Tibial nerve (tissue), 4 donors: ENCODE measurements at places on chromosomes 2 and 18. TPM values are rescaled to one million over a fixed set of nuclear protein-coding genes. Genes with fewer than 3 reads are reported as not detected.

GRCh38 chr2:40783704-40784103 lies 331.8 kb upstream of the SLC8A1 start:
- DNase-seq: no peak

DNA sequence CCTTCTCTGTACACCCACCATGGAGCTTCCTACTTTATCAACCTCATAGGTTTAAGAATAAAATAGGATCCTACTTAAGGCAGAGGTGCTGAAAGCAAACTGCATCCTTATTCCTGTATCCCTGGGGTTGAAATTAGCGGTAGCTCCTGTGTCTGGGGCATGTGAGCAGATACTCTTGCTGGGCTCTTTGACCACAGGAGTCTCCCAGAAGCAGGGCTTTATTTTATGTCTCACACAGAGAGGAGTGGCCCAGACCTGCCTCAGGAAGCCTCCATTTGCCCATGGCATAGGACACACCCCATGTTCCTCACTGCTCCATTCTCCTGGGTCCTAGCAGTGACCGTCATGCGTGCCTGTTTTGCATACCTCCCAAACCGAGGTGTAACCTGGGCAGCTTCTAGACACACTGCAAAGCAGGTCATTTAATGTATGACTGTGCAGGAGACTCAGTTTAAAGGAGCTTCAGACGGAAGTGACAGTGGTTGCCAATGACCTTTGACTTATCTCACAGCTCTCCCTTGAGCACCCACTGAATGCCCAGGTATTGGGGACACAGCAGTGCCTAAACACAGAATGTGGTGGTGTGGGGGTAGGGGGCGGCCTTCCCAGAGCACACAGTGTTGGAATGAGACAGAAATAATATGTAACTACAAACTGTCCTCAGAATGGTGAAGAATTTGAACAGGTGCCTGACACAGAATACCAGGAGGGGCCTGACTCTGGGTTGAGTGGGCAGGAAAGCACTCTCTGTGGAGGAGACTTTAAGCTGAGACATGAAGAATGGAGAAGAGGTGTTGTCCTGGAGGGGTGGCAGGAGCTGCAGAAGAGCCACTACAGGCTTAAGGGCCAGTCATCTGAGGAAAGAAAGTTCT lies 3.7 kb downstream of the TMEM37 start:
- DNase-seq: no peak

DNA sequence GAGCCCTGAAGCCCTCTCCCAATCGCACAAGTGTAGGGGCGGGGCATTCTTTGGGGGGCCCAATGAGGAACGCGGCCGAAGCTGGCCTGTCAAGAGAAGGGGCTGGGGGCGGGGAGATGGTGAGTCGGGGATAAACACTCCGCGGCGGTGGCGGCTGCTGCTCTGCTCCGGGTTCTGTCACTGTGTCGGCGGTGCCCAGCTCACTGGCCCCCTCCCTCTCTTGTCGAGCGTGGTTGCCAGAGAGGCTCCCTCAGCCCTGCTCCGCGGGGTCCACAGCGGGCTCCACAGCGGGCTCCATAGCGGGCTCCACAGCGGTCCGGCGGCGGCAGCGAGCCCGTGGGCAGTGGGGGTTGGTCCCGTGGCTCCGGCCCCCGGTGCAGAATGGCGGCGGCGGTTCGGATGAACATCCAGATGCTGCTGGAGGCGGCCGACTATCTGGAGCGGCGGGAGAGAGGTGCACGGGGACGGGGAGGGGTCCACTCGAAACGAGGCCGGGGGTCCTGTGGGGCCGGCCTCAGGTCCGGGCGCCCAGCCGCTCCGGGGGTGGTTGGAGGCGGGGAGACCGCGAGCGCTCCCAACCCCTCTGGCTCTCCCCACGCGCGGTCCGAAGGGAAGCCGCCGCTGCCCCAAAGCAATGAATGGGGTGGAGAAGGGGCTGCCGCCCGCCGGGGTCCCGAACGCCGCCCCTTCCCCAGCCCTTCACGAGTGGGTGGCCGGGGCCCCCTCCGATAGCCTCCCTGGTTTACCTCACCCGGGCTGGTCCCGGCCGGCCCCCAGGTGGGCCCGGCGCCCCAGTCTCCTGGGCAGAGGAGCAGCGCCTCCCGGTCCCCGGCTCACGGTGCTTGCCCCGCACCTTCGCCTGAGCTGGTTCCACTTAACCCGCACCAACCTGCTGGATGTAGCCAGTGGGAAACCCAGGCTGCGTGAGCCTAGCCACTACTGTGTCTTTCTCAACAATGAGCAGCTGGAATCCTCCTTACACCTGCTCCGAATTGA lies at the start of gene MXD1:
Gene MXD1, plus strand, starts transcription at position 160 of the 996 bp plus-strand sequence. Its CDS starts 222 bp downstream, at position 382.
- DNase-seq: no peak

GRCh38 chr2:6523476-6523875 lies 342.2 kb downstream of the CMPK2 start:
- DNase-seq: no peak

DNA sequence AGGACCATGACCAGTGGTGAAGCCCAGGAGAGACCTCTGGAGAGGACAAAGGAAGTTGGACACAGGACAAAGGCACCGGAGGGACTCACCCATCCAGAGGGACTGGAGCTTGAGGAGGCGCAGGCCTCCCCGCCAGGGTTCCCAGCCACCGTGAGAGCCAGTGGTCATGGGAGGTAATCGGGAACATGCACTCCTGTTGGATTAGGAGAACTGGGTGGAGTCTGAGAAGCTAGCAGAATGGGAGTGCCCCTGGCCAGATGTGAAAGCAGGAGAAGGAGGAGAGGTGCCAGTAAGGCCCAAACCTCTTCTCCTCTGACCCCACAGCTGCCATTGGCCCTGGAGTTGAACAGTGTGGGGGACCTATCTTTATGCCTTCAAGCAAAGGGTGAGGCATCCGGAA lies 20.3 kb downstream of the POU3F3 start:
- DNase-seq: no peak

GRCh38 chr2:148375214-148375613 lies 269.3 kb upstream of the EPC2 start:
- DNase-seq: no peak

- no peak for DNase-seq
Measured at GRCh38 chr2:219000569-219000960, 7.3 kb upstream of the CRYBA2 start.

- no peak for DNase-seq
Measured at GRCh38 chr2:47189635-47190034, 34.5 kb upstream of the STPG4 start.

DNA sequence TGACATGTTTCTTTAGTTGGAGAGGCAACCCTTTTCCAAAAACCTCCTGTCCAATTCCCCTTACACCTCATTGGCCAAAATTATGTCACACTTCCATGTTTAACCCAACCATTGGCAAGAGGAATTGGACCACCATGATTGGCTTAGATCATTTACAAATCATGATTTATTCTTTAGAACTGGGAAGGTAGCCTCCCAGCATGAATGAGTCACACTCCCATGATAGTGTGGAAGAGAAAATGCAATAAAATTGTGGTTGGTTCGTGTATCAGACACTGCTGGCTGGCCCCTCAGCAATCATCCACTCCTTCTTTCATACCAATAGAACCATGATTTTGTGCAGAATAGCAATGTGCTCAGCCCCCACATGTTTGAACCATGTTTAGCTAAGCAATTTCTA lies 156.6 kb upstream of the ACVR2A start:
- DNase-seq: no peak

DNA sequence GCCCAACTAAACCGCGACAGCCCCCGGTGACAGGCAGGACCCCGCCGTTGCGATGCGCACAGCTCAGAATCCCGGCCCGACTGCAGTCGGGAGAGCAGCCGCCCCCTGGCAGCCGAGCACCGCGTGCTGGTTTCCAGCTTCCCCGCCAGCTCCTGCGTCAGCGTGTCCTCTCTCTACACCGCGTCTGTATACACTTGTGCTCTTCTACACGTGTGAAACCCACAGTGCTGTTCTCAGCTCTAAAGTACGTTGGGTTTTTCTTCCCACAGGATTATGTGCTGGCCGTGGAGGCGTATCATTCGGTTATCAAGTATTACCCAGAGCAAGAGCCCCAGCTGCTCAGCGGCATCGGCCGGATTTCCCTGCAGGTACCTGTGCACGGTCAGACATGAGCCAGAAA lies 54.0 kb downstream of the ADI1 start:
- no peak for DNase-seq

DNA sequence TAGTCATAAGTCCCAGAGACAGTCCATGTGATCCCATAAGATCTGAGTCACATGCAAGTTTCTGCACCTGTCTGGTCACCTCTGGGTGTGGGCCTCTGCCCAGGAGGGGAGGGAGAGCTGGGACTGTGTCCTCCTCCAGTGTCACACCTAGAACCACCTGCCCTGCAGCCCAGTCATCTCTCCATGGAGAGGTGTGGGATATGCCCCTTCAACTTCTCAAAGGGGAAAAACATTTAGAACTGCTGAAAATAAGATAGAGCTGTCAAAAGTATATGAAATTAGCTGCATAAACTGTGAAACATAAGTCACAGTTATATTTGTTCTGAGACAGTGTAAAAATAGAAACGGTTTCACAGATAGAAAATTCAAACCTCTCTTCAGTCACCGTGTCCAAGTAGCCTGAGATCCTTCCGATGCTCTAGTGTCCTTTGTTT lies 55.4 kb downstream of the NGEF start:
- no peak for DNase-seq

- no peak for DNase-seq
Measured at GRCh38 chr2:169966454-169966853, 139.2 kb downstream of the UBR3 start.

DNA sequence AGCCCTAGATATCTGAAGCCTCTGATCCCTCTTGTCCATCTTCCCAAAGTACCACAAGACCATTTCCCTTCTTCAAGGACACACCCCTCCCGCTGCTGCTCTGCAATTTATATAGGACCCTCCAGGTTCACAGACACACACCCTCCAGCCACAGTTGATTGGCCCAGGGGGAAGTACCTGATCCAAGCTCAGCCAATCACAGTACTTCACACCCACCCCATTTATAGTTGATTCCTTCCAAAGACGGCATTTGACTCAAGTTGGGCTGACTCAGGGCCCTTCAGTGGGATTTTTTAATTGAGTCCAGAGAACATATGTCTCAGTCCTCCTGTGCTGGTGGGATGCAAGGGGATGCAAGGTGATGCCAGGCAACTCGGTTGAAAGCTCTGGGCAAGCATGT lies 59.2 kb downstream of the GYPC start:
- no peak for DNase-seq

DNA sequence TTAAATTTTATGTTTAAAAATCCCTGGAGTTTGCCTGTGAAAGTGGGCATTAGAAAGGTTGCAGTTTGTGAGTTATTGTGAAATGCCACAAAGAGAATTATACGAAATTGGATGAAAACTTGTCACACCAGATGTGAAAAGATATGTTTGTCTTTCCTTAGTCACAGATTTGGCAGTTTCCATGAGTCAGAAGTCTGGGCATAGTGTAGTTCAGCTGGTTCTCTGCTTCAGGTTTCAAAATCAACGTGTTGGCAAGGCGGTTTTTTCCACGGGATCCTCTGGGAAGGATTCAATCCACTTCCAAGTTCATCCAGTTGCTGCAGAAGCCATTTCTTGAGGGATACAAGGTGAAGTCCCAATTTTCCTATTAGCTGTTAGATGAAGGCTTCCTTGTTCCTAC lies 658.0 kb upstream of the CDH2 start:
- no peak for DNase-seq

GRCh38 chr18:80167331-80167730 lies 58.3 kb downstream of the ADNP2 start:
- DNase-seq: no peak

DNA sequence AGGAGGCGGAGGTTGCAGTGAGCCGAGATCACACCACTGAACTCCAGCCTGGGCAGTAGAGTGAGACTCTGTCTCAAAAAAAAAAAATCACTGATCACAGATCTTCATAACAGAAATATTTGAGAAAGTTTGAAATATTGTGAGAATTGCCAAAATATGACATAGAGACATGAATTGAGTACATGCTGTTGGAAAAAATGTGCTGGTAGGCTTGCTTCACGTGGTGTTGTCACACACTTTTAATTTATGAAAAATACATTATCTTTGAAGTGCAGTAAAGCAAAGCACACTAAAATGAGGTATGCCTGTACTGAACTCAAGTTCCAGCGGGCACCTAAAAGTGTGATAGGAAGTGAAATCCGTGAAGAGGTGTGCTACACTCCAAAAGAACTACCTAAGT lies 152.6 kb downstream of the TMEFF2 start:
- DNase-seq: no peak

- DNase-seq: no peak
Measured at GRCh38 chr18:31636387-31636786, 44.7 kb downstream of the TTR start.

MCEE gene
- total RNA-seq: 7.5 TPM

STON1 gene
- total RNA-seq: 57.0 TPM

GPR39 gene
- 1.8 TPM for total RNA-seq

NOSTRIN gene
- 42.4 TPM for total RNA-seq

SAG gene
- not detected for total RNA-seq

SLC16A14 gene
- total RNA-seq: 7.5 TPM

ARHGEF4 gene
- total RNA-seq: 24.5 TPM

SCYGR6 gene
- total RNA-seq: not detected

CPLX4 gene
- total RNA-seq: not detected
